Testis (tissue), 5 donors: ENCODE measurements at places on chromosomes 4 and X. TPM values are rescaled to one million over a fixed set of nuclear protein-coding genes. Genes with fewer than 3 reads are reported as not detected.

VSIG4 gene
- total RNA-seq = 19.9 TPM

TBC1D14 gene
- 98.8 TPM for total RNA-seq

KLB gene
- total RNA-seq = 1.1 TPM

DCX gene
- total RNA-seq = 0.16 TPM

CAPN6 gene
- total RNA-seq = 1.0 TPM

GPRIN3 gene
- 2.5 TPM for total RNA-seq

AMBN gene
- total RNA-seq = not detected
